ENCODE measurements at places on chromosomes 11 and 22.

- H3K27ac ChIP-seq, result no peak overlapping the region
- DNase-seq, result no peak
- no peak overlapping the region for H3K4me3 ChIP-seq
- no peaks in the 10 kb centered on the region for H3K27me3 ChIP-seq
These were observed 95.4 kb downstream of the EXT2 start for GRCh38 chr11:44190883-44191230.

DNA sequence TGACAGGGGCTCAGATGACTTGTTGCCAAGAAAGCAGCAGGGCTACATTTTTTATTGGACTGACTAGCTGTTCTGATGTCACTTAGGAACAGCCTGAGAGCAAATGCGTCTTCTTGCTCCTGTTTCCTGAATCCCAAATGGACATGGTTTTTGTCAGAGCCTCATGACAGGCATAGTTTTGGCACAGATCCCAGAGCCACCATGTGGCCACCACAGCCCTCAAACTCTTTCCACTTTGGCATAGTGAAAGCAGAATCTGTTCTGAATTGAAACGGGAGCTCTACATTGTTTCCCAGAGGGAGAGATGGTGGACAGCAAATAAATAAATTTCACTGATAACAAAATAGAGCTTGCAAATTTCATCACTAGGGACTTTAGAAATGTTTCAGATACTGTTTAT lies 222.2 kb downstream of the C11orf87 start:
- H3K36me3 ChIP-seq, result no peaks in the 10 kb centered on the region
- H3K4me1 ChIP-seq, result no peaks in the 10 kb centered on the region
- no peak overlapping the region for H3K4me3 ChIP-seq
- H3K27me3 ChIP-seq, result no peaks in the 10 kb centered on the region
- no peak overlapping the region for H3K27ac ChIP-seq
- DNase-seq, result no peak

DNA sequence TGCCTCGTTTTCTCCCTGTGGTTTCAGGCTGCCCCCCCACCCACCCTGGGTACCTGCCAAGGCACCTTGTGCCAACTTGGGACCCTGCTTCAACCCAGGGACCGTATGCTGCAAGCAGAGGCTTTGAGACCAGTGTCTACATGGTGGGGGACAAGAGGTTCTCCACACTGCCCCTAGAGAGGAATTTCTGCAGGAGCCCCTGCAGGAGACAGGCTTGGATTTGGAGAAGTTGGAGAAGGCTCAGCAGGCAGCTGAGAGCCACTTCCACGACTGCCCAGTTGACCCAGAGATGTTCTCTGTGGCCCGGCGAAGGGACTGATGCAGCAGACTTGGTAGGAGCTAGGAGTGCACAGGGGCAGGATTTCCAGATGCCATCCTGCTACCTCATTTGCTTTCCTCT lies 20.1 kb upstream of the NNMT start:
- DNase-seq, result no peak
- H3K4me3 ChIP-seq, result no peak overlapping the region
- no peaks in the 10 kb centered on the region for H3K4me1 ChIP-seq
- no peak overlapping the region for H3K27ac ChIP-seq
- H3K36me3 ChIP-seq, result no peaks in the 10 kb centered on the region

DNA sequence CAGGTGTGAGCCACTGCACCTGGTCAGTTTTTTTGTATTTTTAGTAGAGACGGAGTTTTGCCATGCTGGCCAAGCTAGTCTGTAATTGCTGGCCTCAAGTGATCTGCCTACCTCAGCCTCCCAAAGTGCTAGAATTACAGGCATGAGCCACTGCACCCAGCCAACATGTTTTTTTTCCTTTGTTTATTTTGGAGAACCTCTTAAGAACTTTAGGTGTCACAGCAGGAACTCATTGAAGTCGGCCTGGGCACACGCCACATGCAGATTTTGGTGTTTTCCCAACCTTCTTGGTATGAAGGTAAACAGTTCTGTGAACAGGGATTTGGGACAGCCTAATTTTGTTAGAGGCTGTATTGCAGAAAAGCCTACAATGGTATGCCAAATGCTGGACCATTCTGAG lies 9.4 kb downstream of the DIXDC1 start:
- no peak overlapping the region for H3K27ac ChIP-seq
- H3K36me3 ChIP-seq, result peaks cover 38% of the 10 kb centered on the region
- no peak for DNase-seq
- no peaks in the 10 kb centered on the region for H3K27me3 ChIP-seq
- no peak overlapping the region for H3K4me3 ChIP-seq

- DNase-seq, result no peak
- H3K36me3 ChIP-seq, result no peaks in the 10 kb centered on the region
These were observed 22.9 kb downstream of the USH1C start for GRCh38 chr11:17521106-17521900.

DNA sequence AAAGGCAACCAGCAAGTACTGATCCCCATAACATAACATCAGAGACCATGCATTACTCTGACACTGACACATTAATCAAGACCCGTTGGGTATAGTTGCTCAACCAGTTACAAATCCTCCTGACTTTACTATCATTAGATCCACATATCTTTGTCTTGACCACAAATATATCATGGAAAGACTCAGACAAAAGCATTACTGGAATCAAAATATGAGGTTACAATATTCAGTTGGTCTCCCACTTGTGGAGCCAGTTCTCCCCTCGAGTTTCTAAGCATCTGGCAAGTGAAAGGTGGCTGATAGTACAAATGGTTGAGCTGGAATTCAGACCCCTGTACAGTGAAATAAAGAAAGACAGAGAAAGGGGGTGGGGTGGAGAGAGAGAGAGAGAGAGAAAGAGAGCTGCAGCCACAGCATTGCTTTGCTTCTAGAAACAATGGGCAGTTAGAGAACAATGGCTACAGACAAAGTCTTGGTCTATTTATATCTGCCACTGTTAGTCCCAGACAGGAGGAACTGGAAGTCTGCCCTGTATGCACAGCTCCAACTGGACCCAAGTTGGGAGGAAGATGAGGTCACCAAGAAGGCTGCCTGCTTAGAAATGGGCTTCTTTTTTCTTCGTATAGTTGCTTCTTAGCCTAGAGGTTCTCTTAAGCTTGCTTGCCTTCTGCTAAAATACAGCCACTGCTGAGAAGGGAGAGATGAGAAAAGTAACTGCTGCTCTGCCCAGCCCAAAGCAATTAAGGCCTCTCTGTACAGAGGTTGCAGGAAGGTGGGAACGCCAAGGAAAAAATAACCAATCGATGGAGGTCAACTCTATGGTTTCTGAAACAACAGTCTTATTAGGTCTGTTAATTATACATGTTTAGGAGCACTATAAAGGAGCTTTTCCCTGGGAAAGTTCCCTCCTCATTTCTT lies 85.5 kb downstream of the ETS1 start:
- H3K27me3 ChIP-seq, result no peaks in the 10 kb centered on the region
- peaks cover 81% of the 10 kb centered on the region for H3K36me3 ChIP-seq
- H3K4me3 ChIP-seq, result peak overlapping the region; percentile 83
- H3K27ac ChIP-seq, result peak overlapping the region; percentile 96
- DNase-seq, result no peak

Data from activated T-helper 2 cell treated with anti-CD3 and anti-CD28 coated beads, Interferon-gamma antibody, Interleukin-2, Interleukin-4, amounts not matched to agents 10 μg/mL and 5 μg/mL and 100 μg/mL, durations not matched to agents 14 hours and 24 hours and 36 hours (primary cell).